ENCODE measurements at places on chromosomes 7 and 10.

GRCh38 chr10:69340695-69341094 lies 62.4 kb downstream of the HK1 start:
- DNase-seq: no peak

DNA sequence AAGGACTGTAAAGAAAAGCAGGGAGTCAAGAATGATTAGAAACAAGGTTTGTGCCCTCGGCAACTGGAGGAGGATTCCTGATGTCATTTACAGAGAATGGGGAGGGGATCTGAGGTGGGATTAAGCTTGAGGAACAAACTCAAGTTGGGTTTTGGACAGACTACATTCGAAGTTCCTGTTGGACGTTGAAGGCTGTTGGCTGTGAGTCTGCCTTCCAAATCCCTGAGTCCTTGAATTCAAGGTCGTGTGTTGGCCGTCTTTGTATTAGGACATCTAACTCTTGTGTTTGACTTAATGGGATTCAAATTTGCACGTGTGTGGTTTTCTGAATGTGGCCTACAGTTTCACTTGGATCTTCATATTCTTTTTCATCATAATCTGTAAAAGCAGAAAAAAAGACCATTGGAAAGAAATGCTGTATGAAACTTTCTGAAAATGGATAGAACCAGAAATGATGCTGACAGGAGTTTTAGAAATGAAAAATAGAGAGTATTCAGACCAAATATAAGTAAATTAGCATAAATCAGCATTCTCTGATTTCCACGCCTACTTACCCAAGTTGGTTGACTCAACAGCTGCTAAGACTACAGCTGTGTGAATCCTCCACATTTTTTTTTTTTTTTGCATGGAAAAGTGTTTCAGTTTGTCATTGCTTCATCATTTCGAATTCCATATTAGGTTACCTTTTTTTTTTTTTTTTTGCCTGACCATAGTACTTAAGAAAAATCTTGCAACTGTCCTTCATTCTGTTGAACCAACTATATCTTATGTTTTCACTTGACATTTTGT lies 94.8 kb downstream of the KIAA1217 start:
- DNase-seq: no peak

DNA sequence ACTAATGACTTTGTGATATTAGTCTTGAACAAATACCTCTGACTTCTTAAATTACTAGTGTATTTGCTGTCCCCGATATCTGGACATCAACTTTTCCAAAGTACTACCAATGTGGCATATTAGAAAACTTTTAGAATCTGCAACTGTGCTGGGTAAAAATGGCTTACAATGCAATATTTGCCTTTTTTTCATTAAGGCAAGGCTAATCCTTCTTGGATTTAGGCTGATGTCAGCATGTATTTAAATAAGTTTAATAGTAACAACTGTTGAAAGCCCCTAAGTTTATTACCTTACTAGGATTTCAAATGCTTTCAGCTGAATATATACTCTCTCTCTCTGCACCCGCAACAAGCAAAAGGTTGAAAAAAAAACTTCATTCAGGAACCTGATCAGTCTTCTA lies 1232.3 kb downstream of the REEP3 start:
- no peak for DNase-seq

GRCh38 chr7:85164376-85164775 lies 22.5 kb downstream of the SEMA3D start:
- no peak for DNase-seq

- peak; percentile 69 for DNase-seq
Measured at GRCh38 chr7:37833107-37833817, 15.1 kb upstream of the NME8 start.

DNA sequence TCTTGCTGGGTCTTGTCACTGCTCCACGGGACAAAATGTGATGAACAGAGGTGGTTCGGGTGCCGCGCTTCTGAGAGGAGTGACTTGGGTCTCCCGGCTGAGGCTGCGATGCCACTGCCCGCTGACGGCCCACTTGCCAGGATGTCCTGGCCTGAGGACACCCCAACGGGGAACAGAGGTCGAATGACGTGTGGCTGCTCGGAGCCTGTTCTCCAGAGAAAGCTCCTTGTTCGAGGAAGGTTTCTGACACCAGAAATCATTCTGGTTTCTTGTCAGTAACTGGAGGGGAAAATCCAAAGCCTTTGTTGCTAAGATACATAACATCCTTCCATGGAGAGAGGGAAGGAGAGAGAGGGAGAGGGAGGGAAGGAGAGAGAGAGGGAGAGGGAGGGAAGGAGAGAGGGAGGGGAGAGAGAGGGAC lies 236.4 kb downstream of the WDR37 start:
- no peak for DNase-seq

Data from inflammatory macrophage (primary cell).